Stimulated activated CD8-positive, alpha-beta memory T cell treated with anti-CD3 and anti-CD28 coated beads, Interleukin-4, amount 100 ng/mL, for 4 hours (primary cell): ENCODE measurements at places on chromosomes 1 and 21.

GRCh38 chr1:232904566-232904965, 45.8 kb upstream of the NTPCR start:
- DNase-seq, result no peak

DNA sequence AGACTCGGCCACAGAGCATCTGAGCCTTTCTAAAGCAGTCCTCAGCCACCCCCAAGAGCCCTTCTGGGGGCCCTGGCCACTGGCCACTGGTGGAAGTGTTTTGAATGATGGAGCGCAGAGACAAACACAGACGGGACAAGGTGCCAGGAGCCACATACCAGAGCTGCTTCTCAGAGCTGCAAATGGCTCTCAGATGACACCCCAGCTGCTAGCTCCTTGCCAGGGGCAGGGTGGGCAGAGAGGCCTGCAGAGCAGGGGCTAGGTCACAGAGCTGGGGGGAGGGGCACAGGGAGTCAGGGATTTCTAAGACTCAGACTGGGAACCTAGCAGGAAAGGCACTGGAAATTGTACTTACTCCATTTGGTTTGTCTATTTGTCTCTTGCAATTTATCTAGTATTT, 30.4 kb downstream of the KCNN3 start:
- DNase-seq, result no peak

GRCh38 chr1:59266180-59266926, 30.5 kb upstream of the FGGY start:
- DNase-seq, result no peak

GRCh38 chr1:77222496-77222895, 3.3 kb upstream of the PIGK start:
- no peak for DNase-seq

DNA sequence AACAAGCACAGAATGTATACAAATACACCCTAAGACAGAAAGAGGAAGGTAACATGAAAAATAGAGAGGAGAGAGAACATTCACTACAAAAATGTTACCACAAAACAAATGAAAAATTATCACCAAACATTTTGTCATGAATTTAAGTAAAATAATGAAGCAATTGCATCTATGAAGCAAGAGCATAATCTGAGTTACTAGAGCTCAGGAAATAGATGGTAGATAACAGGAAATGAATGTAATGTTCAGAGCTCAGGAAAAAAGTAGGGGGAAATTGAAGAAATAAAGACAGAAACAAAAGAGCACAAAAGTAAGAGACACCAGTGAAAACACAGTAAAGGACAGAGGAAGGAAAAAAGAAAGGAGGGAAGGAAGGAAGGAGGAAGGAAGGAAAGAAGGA, 19.4 kb downstream of the SEC16B start:
- DNase-seq, result no peak

DNA sequence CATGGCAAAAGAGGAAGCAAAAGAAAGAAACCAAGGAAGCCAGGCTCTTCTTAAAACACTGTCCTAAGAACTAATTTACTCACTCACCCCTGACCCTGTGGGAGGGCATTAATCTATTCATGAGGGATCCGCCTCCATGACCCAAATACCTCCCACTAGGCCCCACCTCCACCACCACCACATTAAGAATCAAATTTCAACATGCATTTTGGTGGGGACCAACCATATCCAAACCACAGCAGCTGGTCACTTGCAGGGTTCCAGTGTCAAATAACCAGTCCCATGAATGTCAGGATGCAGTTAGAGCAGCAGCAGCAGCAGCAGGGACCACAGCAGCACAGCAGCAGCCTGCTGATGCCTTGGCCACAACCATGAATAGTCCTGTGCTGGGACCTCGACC, 83.8 kb downstream of the ZC3H11B start:
- no peak for DNase-seq

DNA sequence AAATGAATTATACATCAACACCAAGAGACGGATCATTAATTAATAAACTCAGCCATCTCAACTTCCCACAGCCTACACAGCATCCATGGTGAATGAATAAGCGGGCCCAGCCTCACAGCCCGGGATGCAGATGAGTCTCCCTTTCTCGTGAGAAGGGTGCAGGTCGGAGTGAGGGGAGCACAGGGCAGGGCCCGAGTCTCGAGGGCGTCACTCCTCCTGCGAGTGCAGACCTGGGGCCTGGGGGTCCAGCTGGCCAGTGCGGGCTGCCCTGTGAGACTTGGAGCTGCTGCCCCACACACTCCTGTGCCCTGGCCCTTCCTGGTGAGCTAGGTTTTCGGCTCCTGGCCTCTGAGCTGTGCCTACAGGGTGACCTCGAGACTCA, 74.7 kb downstream of the AJAP1 start:
- no peak for DNase-seq

DNA sequence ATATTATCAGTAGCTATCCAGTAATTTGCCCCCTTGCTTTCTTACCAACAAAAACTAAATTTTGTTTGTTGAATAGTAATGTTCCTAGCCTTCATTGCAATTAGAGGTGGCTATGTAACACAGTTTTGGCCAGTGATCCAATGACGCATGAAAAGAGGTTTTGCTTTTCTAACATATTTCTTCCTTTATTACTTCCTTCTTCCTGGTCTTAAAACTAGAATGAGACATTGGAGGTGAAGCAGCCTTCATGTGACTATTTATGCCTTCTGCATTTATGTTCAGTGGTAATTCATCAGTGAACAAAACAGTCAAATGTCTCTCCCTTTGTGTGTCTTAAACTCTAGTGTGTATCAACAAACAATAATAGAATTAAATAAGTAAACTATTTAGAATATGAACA, 35.5 kb downstream of the LRIF1 start:
- no peak for DNase-seq

- no peak for DNase-seq
Observed at GRCh38 chr1:167369933-167370332, 148.4 kb downstream of the CD247 start.

GRCh38 chr1:74731399-74732052, 1.3 kb downstream of the CRYZ start:
- DNase-seq, result no peak

DNA sequence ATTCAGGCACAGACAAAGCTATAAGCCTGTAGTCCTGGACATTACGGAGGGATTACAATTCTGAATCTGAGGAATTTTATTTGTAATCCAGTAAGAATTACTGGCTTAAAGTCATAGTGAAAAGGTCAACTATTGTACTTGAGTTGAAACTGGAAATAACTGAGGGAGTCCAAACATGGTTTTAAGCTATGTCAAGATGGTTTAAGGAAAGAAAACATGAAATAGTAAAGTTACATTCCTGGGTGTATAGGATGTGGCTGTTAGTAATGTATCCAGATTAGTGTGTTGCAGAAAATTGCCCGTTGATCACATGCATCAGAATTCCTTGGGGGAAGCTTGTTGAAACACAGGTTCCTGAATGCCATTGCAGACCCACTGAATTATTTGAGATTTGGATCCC, 124.8 kb upstream of the GORAB start:
- DNase-seq, result no peak

GRCh38 chr1:15156807-15157380, 3.3 kb downstream of the TMEM51 start:
- no peak for DNase-seq

DNA sequence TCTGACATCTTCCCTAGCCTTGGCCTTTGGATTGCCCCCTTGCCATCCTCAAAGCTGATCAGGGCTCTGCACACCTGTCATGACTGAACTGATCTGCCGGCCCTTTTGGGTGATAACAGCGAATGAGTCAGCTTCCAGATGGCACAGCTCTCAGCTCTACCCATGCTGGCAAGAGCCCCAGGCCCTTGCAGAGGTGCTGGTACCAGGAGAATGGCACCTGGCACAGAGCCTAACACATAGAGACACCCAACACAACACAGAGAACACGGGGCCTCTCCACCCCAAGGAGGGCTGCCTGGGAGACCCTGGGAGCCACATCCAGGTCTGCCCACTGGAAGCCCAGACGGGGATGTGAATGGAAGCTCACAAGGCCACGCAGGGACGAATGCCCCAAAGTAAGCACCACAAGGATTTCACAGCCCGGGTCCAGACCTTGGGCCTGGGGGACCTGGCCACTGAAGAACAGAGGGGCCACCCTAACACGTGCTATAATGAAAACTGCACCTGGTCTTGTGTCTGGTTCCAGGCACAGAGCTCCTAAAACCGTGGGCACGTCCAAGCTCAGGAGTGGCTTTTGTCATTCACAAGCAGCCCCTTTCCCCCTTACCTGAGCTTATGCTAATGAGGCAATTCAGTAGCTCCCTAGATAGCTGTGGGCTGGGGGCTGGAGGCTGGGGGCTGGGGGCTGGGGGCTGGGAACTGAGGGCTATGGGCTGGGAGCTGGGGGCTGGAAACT, 160.5 kb downstream of the NPHP4 start:
- no peak for DNase-seq

- DNase-seq, result no peak
Observed at GRCh38 chr1:30419831-30420230, 303.6 kb downstream of the MATN1 start.

- no peak for DNase-seq
Observed at GRCh38 chr1:27402349-27402754, 9.9 kb downstream of the GPR3 start.

DNA sequence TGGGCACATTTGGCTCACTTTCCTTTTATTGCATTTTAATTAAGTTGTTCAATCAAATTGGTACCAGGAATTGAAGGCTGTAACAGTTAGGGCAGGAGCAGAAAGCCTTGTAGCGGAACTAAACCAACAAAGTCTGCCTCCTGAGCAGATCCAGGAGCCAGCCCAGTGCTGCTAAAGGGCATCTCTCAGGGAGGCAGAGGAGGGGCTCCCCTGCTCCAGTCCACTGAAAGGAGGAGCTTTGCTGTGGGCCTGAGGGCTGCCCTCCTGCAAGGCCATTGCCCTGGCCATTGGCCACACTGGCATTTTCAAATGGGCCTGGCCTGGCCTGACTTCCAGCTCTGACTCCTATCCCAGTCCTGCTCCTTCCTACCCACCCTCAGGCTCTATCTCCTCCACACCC, 3.7 kb upstream of the TRABD2B start:
- DNase-seq, result no peak

GRCh38 chr1:225888898-225889601, at the start of gene LEFTY1:
TSS of gene LEFTY1 (minus strand) at chr1:225889146. CDS start at chr1:225889066, 80 bp downstream.
- DNase-seq, result no peak

GRCh38 chr1:116020668-116021272, 44.5 kb downstream of the SLC22A15 start:
- DNase-seq, result peak; percentile 6

DNA sequence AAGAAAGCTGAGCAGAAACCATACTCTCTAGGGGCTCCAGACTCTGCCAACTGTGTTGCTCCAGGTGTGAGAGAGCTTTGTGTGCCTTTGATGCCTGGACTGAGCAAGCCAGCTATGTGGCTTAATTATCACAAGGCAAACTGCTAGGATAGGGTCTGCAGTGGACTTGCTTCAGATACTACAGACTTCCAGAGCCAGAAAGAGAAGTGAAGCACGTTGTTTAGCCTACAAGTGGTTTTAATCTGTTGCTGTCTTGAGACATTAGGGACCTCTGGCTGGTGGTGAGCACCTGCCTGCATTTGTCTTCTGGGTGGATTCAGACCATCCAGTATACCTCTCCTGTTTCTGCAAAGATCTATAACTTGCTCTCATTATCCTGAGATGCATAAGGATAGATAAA, 353.4 kb upstream of the PLXNA2 start:
- DNase-seq, result no peak

GRCh38 chr1:14117700-14118099, 417.7 kb downstream of the PRDM2 start:
- no peak for DNase-seq

- no peak for DNase-seq
Observed at GRCh38 chr1:50214717-50215116, 106.0 kb downstream of the ELAVL4 start.

GRCh38 chr1:242568666-242569065, 44.2 kb upstream of the PLD5 start:
- no peak for DNase-seq

GRCh38 chr1:33696962-33697361, 166.9 kb upstream of the HMGB4 start:
- DNase-seq, result no peak

- no peak for DNase-seq
Observed at GRCh38 chr1:215529571-215529970, 37.5 kb upstream of the KCTD3 start.

- no peak for DNase-seq
Observed at GRCh38 chr1:89810302-89810701, 10.5 kb upstream of the LRRC8D start.

DNA sequence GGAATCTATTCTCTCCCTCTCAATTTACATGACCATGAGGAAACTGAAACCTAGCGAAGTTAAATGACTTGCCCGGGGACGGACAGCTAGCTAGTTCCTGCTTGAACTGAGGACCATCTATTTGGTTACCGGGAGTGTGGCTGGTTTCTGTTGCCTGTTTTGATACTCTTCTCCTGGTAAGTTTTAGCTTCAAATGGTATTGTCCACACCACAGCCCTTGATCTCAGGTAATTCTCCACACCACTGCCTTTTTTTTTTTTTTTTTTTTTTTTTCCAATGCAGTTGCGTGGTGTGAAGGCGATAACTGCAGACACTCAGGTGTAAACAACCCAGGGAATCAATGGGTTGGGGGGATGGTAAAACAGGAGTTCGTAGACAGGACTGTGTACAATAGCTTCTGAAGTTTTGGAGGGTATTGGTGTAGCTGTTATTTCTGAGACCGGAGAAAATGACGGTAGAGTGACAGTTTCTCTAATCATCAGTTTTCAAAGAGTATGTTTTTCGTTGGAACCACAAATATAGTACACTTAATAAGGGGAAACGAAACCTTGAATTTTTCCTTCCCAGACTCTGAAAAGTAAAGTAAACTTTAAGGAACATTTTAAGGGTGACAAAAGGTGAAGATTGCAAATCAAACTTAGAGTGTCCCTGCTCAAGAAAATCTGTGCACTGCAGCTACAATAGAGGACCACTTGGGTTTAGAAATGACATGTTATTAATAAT, 125.3 kb upstream of the CACYBP start:
- DNase-seq, result no peak

GRCh38 chr1:89332461-89332860, 31.4 kb upstream of the GBP6 start:
- DNase-seq, result no peak

DNA sequence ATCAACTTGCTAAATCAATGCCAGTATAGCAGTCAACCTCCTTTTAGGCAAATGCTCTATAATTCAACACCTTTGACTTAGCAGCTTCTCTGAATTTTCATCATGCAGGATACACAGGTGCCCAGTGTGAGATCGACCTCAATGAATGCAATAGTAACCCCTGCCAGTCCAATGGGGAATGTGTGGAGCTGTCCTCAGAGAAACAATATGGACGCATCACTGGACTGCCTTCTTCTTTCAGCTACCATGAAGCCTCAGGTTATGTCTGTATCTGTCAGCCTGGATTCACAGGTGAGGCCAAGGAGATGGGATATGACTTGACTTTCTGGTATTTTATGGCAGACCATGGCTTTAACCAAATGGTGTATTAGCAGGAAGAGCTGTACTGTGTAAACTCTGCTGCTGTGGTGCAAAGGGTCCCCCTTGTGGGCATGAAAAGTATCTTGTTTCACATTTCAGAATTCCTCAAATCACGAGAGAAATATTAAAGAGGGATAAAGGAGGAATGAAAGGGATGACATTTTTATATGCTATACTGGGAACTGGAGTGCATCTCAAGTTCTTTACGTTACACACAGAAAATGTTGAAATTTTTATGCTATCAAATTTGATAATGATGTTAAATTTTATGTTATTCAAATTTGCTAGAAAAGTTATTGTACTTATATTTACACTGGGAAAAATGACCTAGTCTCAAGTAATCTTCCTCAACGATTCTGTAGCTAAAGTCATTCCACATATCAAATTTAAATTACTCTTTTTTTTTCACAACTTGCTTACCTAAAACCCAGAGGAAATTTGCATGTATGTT, 88.9 kb downstream of the CRB1 start:
- DNase-seq, result no peak

GRCh38 chr1:32073299-32074229, 825 bp downstream of the TMEM39B start:
- DNase-seq, result no peak
